SW480 (cell line): ENCODE measurements at places on chromosomes 11 and 22.

GRCh38 chr11:72969894-72970335 is 155.7 kb downstream of the ATG16L2 start:
- peak; percentile 39 for DNase-seq

- no peak for DNase-seq
Observed at GRCh38 chr11:65962141-65962564, 619 bp downstream of the SART1 start.

DNA sequence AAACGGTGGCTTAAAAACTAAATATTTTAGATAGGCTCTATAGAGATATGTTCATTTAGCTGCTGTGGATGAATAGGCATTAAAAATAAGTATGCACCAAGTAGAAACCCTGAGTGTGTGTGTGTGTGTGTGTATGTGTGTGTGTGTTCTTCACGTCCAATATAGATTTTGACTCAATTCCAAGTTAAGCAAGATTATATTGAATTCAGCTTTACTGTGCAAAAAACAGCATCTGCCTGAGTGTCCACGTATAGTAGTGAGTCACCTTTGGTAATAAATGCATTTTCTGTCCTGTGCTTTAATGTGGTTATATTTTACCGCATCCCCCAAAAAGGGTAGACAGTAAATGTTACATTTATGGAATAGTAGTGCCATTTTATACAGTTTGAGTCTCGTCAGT is 71.2 kb downstream of the PDHX start:
- DNase-seq, result peak; percentile 52

- no peak for DNase-seq
Observed at GRCh38 chr11:11370255-11370961, 17.4 kb upstream of the CSNK2A3 start.

GRCh38 chr11:128574576-128575011 is 12.8 kb downstream of the ETS1 start:
- peak; percentile 85 for DNase-seq

DNA sequence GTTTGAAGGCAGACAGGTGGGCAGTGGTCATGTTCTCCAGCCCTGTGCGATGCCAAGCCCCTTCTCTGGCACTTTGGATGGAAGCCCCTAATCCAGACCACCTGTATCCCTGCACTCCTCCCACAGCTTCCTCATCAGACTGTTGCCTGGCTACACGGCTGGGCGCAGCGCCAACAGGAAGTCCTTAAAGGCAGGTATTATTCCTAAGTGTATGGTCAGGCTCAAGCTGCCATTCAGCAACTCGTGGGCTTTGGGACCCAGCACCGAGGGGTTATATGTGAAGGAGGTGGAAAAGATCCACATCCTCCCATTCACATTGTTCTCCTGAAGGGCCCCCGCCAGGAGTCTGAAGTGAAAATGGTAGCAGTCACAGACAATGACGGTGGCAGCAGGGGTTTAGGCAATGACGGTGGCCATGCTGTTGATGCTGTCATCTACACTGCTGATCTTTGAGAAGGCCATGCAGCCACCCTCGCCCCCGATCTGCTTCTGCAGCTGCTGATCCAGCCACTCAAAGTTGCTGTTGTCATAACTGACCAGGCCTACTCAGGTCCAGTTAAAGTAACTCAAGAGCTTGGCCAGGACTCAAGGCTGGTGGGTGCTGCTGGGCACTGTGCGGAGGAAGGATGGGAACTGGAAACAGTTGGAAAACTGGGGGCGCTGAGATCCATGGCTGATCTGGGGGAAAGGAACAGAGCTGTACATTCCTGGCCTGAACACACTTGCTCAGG is 27.7 kb downstream of the OR6Q1 start:
- DNase-seq, result no peak
